ENCODE measurements at places on chromosomes 11 and 22.
A peak's percentile ranks its signal among the peaks of the same experiment; 100 is the strongest.

GRCh38 chr11:80900265-80900664 is 1459.4 kb upstream of the TENM4 start:
- no peak for DNase-seq

GRCh38 chr11:105641433-105641832 is 31.6 kb downstream of the GRIA4 start:
- DNase-seq, result no peak

DNA sequence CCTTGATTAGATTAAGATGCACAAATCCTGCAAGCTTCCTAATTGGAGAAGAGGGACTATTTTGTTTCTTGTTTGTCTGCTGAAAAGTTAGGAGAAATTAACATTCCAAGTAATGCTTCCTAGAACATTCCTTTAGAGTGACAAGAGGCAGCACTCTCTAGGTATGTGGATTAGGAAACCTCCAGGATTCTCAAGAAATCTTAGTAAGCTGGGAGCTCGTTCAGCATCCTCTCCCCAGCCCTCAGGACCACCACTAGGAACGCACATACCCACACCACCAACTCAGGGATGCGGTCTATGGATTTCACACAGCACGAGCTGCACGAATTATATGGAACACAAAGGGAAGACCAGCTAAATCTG is 52.9 kb downstream of the NCAPD3 start:
- no peak for DNase-seq

- DNase-seq, result no peak
These were observed 6.1 kb upstream of the SIGIRR start for GRCh38 chr11:420911-421321.

GRCh38 chr11:94011478-94011877 is 9.7 kb upstream of the HEPHL1 start:
- no peak for DNase-seq

- no peak for DNase-seq
These were observed 1.1 kb downstream of the GATD1 start for GRCh38 chr11:776263-776560.

DNA sequence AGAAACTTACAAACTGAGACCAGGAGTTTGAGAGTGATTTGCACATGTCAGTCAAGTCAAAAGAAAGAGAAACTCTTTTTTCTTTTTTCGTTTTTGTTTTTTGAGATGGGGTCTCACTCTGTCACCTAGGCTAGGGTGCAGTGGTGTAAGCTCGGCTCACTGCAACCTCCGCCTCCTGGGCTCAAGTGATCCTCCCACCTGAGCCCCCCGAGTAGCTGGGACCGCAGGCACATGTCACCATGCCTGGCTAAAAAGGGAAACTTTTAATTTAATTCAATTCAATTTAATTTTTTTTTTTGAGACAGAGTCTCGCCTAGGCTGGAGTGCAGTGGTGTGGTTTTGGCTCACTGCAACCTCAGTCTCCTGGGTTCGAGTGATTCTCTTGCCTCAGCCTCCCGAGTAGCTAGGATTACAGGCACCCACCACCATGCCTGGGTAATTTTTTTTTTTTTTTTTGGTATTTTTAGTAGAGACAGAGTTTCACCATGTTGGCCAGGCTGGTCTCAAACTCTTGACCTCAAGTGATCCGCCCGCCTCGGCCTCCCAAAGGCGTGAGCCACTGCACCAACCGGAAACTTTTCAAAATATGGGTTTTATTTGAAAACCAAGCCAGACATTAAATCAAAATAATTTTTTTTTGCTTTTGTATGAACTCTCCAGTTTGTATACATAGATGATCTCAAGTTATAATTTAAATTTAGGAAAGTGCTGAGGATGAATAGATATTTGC is 9.9 kb downstream of the UCP3 start:
- no peak for DNase-seq

GRCh38 chr11:4541071-4541470 is 3.9 kb upstream of the OR52M1 start:
- no peak for DNase-seq

DNA sequence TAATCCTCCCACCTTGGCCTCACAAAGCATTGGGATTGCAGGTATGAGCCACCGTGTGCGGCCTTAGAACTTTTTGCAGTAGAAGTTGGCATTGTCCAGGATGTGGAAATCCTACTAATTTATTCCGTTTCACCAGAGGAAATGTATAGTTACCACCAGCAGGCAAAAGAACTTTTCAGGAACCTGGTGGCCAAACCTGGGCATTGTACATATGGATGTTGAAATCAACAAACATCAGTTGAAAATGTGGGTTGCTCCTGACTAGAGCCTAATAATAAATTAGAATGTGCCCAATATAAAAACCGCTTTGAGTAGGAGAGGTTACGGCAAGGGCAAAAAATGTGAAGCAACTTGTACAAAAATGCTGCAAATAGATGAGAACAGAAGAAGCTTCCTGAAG is 40.7 kb upstream of the XBP1 start:
- DNase-seq, result no peak

GRCh38 chr11:106217456-106217855 is 140.0 kb downstream of the AASDHPPT start:
- no peak for DNase-seq

GRCh38 chr11:118435290-118435892 is 901 bp upstream of the KMT2A start:
- no peak for DNase-seq

DNA sequence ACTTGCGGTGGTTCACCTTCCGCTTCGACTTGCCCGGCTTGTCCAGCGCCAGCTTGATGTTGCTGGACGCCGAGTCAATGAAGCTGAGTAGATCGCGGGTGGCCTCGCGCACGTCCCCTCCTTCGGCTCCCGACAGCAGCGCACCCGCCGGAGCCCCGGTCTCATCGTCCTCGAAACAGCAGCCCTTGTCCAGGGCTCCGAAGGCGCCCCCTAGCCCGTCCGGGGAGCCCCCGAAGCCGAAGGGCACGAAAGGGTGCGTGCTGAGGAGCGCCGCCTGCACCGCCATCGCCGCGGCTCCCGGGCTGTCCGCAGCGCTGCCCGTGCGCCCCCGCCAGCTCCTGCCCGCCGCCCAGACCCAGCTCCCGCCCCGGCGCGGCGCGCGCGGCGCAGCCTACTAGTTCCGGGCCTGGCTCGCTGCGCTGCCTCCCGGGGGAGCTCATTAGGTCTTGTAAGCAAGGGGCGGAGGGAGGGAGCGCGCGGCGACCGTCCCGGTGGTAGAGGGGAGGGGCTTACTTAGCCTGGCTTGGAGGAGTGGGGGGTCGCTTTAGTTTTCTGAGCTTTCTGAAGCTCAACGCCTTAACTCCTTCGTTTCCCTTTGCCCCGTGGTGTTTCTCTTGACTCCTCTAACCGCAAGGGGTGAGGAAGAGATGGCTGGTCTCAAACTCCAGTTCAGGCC is at the start of gene FAM181B:
FAM181B (minus strand) TSS at position 421 of the 676 bp plus-strand sequence; CDS start at position 286, 135 bp downstream.
- DNase-seq, result no peak

DNA sequence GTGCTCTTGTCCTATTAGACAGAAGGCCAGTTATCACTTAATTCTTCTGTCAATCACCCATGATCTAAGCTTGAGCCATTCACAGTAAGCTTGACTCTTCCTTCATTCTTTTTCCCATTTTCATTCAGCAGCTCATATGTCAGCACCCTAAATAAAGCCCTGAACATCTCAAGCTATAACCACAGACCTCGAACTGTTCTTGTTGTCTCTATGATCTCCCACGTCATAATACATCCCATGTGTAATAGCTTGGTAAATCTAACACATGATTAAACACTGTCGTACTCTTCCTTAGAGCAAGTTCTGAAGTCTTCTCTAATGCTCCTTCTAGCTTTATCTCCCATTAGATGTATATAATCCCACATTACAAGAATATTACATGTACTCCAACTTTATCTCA is 14.4 kb downstream of the MUC15 start:
- no peak for DNase-seq

GRCh38 chr11:66183494-66184048 is 84.9 kb upstream of the RAB1B start:
- no peak for DNase-seq

GRCh38 chr11:74663315-74663714 is 67.9 kb downstream of the CHRDL2 start:
- no peak for DNase-seq

GRCh38 chr11:116078101-116078591 is 573.9 kb upstream of the CADM1 start:
- DNase-seq, result no peak

GRCh38 chr11:118914178-118914918 is 11.4 kb downstream of the BCL9L start:
- no peak for DNase-seq

DNA sequence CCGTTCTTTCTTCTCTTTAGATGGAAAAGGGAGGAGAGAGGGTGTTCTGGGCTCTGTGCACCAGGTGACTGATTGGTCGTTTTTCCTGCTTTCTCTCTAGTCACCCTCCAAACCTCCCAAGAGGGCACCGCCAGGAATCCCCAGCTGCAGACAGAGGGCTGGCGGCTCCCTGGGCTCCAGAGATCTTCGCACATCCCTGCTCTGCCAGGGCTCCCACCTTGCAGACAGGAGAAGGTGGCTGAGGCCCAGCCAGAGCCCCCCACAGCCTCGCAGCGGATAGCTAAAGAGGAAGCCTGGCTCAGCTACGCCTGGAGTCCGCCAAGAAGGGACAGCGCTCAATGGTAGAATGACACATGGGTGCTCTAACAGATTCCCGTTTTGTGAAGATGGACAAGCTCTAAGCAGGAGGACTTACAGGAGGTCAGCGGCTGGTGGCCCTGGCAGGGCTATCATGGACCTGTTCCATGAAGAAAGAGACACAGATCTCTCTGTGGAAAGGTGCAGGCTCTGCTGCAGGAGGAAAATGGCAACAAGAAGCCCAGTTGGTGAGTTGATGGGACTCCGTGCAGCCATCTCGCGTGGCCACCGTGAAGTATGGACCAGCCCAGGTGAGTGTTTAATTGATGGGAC is 976.9 kb downstream of the BRD1 start:
- DNase-seq, result no peak

- DNase-seq, result no peak
These were observed 327.7 kb downstream of the DLG2 start for GRCh38 chr11:85299258-85299942.

DNA sequence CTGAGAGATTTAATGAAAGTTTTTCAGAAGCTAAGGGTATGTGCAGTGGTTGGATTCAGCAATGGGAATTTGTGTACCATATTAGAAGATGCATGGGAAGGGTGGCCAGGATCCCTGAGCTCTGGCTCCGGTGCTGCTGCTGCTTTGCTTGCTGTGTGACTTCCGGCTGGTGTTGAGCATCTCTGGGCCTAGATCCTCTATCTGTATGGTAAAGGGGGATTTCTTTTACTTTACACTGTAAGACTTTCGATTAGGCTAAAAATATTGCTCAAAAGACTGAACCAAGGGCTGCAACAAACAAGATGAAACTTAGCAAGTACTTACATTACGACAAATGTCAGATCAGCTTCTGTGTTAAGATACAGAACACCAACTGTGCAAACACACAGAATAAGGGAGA is 39.1 kb downstream of the XRRA1 start:
- no peak for DNase-seq

GRCh38 chr11:69884751-69885150 is 65.5 kb upstream of the FGF3 start:
- no peak for DNase-seq

GRCh38 chr22:45112136-45112879 is 51.4 kb upstream of the NUP50 start:
- DNase-seq, result no peak

DNA sequence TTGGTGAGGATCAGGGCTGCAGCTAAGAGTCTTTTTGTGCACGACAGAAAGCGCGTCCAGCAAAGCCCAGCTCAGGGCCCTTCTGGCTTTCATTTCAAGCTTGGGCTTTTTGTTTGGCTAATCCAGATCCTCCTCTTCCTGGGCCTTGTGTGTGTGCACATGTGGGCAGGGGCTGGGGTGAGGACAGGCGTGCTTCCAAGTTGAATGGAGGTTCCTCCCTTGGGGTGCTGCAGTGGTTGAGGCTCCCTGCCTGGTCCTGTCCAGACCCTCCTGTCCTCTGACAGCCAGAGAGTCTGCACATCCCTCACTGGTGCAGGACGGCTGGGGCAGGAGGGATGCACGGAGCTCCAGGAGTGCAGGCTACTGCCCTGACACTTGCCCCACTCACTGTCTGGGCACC is 62.0 kb upstream of the NECTIN1 start:
- DNase-seq, result no peak

- no peak for DNase-seq
These were observed 134.6 kb downstream of the CCDC34 start for GRCh38 chr11:27228232-27228905.

- DNase-seq, result no peak
These were observed 202.8 kb downstream of the MN1 start for GRCh38 chr22:27598792-27599191.

- peak; percentile 16 for DNase-seq
These were observed 12.9 kb upstream of the POU2AF3 start for GRCh38 chr11:111285189-111286091.

DNA sequence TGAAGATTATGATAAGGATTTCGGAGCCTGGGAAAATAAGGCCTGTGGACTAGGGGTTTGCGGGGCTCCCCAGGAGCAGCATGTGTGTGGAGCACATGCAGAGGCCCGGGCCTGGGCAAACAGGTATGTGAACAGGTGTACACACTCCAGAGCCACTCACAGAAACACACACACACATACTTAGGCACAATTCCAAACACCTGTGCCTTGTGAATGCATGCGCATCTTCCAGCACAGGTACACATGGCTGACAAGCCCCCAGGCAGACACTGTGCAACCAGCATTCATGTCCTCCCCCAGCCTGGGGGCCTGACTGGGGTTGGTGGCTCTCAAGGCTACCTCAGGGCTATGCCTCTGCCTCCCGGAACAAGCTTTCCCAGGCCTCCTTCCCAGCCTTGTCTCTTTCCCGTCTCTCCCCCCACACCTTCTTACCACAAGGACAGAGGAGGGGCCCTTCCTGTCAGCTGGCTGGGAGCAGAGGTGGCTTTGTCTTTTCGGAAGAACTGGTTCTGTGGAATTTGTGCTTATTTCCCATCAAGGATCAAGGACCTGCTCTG is 2.6 kb upstream of the P2RY6 start:
- no peak for DNase-seq

DNA sequence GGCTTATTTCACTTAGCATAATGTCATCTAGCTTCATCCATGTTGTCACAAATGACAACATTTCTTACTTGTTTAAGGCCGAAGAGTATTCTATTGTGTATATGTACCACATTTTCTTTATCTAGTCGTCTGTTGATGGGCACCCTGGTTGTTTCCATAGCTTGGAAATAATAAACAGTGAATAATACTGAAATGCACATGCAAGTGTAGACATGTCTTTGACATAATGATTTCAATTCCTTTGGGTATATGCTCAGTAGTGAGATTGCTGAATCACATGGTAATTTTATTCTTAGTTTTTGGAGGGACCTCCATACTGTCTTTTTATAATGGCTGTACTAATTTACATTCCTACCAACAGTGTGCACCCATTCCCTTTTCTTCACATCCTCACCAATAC is 508.0 kb downstream of the NELL1 start:
- DNase-seq, result no peak

GRCh38 chr11:93500759-93501158 is 42.4 kb downstream of the SMCO4 start:
- DNase-seq, result no peak

- no peak for DNase-seq
These were observed 84.9 kb downstream of the CSTPP1 start for GRCh38 chr11:47021527-47021818.

- no peak for DNase-seq
These were observed 124.3 kb downstream of the APOL5 start for GRCh38 chr22:35841907-35842518.

- no peak for DNase-seq
These were observed 2.0 kb downstream of the KDM2A start for GRCh38 chr11:67120881-67121710.

Measured in fibroblast of skin of left biceps (primary cell).